ENCODE measurements at places on chromosomes 1 and 21.

DNA sequence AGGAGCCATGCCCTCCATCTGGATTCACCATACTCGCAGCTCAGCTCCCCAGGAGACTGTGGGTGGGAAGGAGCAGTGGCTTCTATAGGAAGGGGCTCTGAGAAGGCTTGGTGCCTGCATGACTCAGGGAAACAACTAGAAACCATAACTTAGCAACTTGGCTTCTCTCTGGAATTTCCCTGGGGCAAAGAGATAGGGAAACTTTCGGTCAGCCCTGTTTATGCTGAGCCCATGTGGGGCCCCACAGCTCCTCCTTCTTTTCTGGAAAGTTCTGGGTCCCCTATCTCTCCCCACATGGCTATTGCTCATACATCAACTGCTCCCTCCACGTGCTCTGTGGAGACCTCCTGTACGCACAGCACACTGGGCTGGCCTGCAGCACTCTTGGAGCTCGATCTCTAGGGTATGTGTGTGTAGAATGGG is 39.3 kb downstream of the PLEKHA6 start:
- no peak for DNase-seq

GRCh38 chr1:184393962-184394361 is 7.1 kb downstream of the C1orf21 start:
- DNase-seq: no peak

DNA sequence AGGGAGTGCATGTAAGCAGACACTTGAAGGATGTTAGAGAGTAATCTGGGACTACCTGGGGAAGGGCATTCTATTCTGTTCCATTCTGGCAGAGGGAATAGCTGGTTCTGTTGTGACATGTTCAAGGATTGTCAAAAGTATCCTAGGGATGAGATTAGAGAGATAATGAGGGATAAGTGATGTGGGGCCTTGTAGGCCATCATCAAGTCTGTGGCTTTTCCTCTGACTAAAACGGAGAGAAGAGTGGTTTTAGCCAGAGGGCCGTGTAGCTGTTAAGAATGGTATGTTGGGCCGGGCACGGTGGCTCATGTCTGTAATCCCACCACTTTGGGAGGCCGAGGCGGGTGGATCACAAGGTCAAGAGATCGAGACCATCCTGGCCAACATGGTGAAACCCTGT is 23.6 kb downstream of the TGFB2 start:
- DNase-seq: no peak

GRCh38 chr1:53047737-53048736 is 14.0 kb upstream of the PODN start:
- no peak for DNase-seq

DNA sequence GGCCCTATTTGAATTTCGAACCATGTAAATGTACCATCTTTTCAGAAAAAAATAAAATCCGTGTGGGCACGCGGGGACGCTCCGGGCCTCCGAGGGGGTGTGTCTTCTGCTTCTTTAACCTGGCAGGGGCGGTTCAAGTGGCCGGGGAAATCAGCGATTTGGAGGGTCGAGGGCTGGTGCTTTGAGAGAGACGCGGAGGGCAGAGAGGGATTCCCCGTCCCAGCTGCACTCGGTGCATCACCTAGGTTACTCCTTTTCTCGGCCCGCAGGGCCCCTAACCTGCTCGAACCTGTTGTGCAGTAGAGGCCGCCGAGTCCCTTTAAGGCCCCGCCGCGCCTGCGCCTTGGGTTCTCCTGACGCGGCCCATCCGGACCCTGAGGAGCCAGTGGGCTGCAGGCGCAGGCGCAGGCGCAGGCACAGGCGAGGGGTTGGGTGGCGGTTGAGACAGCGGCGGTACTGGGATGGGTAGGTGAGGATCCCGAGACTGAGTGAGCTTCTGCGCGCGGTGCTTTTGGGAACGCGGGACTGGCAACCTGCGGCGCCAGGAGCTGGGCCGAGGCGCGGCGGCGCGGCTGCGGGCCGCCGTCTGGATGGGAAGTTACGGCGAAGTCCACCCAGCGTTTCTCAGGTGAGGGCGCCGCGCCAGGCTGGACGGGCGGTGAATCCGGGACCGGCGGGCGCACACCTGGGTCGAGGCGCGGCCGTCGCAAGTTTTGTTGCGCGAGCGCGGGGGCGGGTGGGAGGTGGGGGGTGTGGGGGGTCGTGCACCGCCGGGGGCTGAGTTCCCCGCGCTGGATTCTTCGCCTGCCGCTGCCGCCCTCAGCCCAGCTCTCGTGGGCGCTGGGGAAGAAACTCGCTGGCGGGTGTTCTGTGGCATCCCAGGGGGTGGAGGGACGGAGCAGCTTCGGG is at the start of gene NBPF3:
Gene NBPF3 (plus strand): TSS at position 417 of the 909 bp plus-strand sequence. CDS start 4,950 bp downstream, outside the sequence.
- peak; percentile 16 for DNase-seq

GRCh38 chr1:44073528-44073927 is 42.3 kb upstream of the SLC6A9 start:
- no peak for DNase-seq
